GM12892 (cell line): ENCODE measurements at places on chromosomes 2 and 18.
A peak's percentile ranks its signal among the peaks of the same experiment; 100 is the strongest.

DNA sequence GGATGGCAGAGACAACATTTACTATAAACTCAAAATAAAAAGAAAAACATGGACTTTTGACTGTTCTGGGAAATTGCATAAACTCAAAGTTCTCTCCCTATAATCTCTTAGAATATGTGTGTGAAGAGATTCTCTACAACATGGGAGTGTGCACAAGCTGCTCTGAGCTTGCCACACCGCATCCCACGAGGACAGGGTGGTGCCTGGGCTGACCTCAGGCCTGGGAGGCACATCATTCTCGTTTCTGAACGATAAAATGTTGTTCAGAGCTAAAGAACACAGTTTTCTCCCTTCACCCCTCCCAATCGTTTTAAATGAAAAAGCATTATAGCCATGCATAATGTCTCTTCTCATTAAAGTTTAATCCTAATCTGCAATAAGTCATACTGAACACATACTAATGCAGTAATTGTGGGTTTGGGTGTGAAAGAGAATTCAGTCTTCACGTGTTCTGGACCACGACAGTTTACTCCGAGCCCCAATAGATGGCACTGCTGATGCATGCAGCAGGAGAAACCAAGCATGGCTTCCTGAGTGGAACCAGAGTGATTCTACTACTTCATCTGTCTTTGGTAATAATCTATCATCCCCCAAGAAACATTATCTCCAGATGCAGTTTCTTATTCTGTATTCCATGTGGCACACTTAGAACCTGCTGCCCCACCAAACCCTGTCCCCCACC, 46.9 kb upstream of the LAMA1 start:
- DNase-seq, result no peak

GRCh38 chr2:100786297-100786658, 33.7 kb upstream of the NPAS2 start:
- DNase-seq, result no peak

DNA sequence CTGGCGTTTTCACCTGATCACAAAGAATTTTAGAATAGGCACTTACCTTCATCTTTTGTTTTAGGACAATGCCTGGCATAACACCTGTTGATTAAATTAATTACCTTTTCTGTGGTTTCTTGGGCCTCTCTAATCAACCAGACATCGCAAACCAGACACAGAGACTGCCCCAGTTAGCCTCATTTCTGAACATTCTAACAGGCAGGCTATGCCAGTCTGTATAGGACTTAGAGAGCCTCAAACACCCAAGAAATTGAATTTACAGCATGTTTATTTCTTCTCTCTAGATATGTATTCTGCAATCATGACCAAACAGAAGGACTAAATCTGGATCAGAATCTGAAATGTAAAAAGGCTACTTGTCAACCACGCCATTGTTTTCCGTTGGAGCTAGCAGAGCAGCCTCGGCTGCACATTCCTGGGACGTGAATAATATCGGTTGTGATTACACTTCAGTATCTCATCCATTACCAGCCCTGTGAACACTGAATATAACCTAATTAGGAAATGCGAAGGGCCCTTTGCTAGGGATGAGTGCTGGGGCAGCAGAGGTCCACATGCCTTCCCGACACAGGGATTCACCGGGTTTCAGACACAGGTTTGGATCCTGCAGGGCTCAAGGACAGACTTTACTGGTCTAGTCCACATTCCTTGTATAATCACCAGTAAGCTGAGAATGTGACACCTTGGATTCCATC, 17.5 kb upstream of the CDC42EP3 start:
- no peak for DNase-seq

DNA sequence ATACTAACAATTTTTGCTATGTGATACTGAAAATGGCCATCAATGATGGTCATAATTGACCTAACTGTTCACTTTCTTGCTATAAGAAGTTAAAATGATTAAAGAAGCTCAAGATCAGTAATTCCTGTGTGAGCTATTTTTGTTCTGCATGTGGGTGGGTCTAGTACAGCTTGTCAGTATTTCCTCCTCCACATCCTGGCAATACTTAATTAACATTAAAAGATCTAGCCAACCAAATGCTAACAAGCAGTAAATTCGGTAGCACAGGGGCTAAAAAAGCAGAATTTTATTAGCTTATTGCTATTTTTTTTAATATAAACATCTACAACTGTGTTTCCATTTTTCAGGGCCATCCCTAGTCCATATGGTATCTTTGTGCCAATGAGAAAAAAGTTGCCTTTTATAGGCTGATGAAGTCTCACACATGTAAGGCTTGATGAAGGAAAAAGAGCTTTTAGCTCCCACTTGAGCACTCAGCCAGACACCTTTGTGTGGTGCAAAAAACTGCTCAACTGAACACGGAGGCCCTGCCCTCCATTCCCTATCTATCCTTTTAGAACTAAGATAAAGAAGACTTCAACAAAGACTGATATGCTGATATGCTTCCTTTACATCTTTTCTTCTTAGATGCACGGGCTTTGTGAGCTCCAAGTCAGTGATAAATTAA, 4.9 kb upstream of the PNO1 start:
- DNase-seq, result no peak

DNA sequence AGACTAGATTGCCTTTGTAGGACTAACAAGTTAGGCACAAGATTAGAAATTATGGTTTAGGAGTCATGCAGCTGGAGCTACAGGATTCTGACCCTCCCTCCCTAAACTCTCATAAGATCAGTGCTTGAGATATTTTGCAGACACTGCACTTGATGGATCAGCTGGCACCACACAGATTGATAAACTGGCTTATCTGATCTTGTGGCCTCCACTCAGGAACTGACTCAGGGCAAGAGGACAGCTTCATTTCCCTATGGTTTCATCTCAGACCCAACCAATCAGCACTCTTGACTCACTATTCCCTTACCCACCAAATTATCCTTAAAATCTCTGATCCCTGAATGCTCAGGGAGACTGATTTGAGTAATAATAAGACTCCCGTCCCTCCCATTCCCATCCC, 152.3 kb downstream of the DIS3L2 start:
- no peak for DNase-seq

DNA sequence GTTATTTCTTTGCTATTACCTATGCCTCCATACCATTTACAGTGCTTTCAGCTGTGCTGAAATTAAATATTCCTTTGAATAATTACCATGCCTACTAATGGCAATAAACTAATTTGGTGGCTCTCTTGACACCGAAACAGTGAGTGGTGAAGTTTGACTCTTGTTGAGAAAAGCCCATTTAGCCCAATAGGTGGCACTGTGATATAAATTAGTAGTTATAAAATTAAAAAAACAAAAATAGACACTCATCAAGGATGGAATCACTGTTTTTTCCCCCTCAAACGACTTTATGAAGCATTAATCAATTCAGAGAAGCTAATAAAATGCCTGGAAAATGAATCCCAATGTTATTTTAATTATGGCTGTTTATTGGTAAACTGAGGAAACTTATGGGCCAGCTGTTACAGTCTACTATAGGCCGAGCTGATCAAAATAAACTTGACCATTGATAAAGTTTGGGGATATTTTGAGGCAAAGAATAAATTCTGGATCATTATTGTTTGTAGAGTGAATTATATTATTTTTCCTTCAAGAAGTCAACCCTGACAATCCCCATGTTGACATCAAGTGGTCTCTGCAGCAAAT, 339.6 kb downstream of the TRIB2 start:
- no peak for DNase-seq

DNA sequence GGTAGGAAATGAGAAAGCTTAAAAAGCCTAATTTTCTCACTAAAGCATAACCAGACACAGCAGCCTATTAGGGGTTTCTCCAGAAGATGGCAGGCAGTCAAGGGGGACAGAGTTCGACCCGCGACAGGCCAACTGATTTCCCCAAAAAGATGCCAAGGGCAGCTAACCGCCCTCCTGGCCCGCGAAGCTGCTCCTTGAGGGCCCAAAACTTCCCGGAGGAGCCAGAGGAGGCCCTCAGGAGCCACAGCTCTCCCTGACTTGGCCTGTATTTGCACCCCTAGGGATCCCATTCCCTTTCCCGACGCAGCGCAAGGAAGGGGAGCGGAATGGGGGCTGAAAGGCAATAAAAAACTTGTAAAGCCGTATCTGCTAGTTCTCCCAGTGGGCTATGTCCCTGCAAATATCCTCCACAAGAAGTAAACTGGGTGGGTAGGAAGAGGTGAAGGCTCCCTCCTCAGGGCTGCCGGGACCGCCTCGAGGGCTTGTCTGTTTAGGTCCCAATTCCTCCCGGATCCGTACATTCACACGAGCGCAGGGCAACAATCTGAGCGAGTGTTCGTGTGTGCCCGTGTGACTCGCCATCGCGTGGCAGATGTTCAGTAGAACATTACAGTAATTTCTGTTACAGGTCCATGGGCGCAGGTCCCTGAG, 756 bp upstream of the NAGK start:
- DNase-seq, result no peak

- no peak for DNase-seq
Measured at GRCh38 chr2:49619804-49620203, 465.5 kb upstream of the FSHR start.

- no peak for DNase-seq
Measured at GRCh38 chr2:113797237-113797636, 40.8 kb upstream of the SLC35F5 start.

GRCh38 chr2:230674966-230675672, 37.5 kb upstream of the CAB39 start:
- no peak for DNase-seq

- no peak for DNase-seq
Measured at GRCh38 chr2:161486111-161486510, 70.0 kb downstream of the TBR1 start.

DNA sequence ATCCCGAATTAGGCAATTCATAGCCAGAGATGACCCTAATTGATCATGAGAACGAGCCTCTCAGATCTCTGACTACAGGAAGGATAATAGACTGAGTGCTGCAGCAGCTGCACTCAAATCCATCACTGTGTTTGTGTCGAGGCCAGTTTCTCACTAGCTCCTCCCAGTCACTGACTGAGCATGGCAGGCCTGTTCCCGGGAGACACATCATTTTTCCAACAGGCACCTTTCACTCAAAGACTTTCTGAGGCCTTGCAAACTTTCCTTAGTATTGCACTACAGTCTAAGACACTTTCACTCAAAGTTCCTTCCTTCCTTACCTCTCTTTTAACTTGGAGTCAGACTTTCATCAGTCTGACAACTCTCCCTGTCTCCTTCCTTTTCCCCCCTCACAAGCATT, 13.7 kb downstream of the SOS1 start:
- DNase-seq, result no peak

GRCh38 chr18:54881229-54881768, 53.0 kb downstream of the RAB27B start:
- no peak for DNase-seq

- DNase-seq, result no peak
Measured at GRCh38 chr2:9346885-9347284, 76.4 kb downstream of the ITGB1BP1 start.

- no peak for DNase-seq
Measured at GRCh38 chr2:240235149-240235803, 94.8 kb upstream of the OTOS start.

GRCh38 chr2:9250091-9250490, 43.5 kb downstream of the ASAP2 start:
- no peak for DNase-seq

GRCh38 chr2:16774980-16775898, 109.6 kb upstream of the CYRIA start:
- DNase-seq, result no peak

GRCh38 chr2:77009307-77009706, 512.9 kb downstream of the LRRTM4 start:
- no peak for DNase-seq

- no peak for DNase-seq
Measured at GRCh38 chr2:120647487-120647886, 88.2 kb upstream of the GLI2 start.

DNA sequence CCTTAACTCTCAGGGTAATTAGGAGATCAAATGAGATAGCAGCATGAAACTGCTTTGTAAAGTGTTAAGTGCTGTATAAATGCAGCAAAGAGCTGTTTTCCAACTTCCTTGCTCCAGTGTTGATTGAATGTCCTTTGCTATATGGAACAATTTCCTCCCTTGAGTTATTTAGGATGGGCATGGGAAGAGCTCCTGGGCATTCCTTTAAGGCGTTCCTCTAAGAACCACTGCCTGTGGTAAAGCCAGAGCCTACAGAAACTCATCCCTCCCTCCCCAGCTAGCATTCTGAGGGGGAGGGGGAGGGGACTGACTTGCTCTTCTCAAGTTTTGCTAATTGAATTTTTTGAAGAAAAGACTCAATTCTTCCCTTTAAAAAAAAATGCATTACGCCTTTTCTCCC, 1.4 kb downstream of the AKAIN1 start:
- no peak for DNase-seq

- no peak for DNase-seq
Measured at GRCh38 chr2:128306081-128306930, 12.4 kb downstream of the HS6ST1 start.

DNA sequence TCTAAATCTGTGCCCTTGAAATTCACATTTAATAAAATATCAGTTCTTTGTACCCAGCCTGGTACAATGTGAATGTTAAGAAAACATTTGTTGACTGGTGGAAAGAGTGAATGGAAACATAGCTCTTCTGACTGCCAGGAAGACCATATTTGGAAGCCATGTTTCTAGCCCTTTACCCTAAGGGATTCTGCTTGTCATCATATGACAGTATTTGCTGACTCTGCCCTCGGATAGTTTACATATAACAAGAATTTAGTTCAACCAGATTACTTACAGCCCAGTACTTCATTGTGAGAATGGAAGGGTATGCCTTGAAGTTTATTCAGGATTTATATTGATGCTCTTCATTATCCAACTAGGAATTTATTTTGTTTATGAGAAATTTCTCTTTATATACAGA, 13.8 kb upstream of the KCNS3 start:
- no peak for DNase-seq

- DNase-seq, result no peak
Measured at GRCh38 chr18:3603421-3604234, 153.7 kb downstream of the TGIF1 start.

DNA sequence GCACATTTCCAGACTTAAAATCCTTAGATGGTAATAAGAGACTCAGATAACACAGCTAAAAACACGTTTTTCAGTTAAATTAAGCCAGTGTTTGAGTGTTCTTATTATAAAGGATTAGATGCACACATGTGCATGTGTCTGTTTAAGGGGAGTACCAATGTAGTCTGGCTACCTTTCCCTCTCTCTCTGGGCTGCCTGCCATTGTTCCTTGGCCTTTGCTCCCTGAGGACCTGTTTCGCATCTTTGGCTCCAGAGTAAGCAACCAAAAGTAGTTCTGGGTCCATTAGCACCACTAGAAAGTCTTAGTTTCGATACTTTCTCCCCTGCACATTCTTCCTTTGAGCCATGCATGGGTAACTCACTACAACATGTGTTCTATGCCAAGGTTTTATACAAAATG, 228.3 kb downstream of the TPGS2 start:
- no peak for DNase-seq

- DNase-seq, result no peak
Measured at GRCh38 chr2:220779931-220780330, 792.2 kb downstream of the EPHA4 start.

DNA sequence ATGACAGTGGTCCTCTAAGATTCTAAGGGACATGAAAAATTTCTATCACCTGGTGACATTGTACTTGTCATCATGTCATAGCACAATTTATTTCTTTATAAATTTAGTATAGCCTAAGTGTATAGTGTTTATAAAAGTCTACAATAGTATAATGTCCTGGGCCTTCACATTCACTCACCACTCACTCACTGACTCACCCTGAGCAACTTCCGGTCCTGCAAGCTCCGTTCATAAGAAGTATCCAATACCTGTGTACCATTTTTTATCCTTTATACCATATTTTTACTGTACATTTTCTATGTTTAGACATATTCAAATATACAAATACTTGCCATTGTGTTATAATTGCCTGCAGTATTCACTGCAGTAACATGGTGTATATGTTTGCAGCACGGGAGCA, 72.8 kb upstream of the DSEL start:
- DNase-seq, result no peak

- DNase-seq, result peak; percentile 6
Measured at GRCh38 chr2:57906152-57906732, 140.4 kb upstream of the VRK2 start.
